Activated CD4-positive, alpha-beta memory T cell treated with anti-CD3 and anti-CD28 coated beads for 36 hours (primary cell): ENCODE measurements at places on chromosomes 4 and X. TPM values are rescaled to one million over a fixed set of nuclear protein-coding genes. Genes with fewer than 3 reads are reported as not detected.

The SLC4A4 gene
- total RNA-seq: 0.43 TPM

The ADAM29 gene
- total RNA-seq: not detected

The PNMA3 gene
- total RNA-seq: 1.4 TPM

The NAA15 gene
- total RNA-seq: 91.2 TPM

The GLRA2 gene
- not detected for total RNA-seq

The TLR3 gene
- 0.10 TPM for total RNA-seq

The CTAG2 gene
- not detected for total RNA-seq

The DCK gene
- 37.2 TPM for total RNA-seq

The PRDX4 gene
- total RNA-seq: 59.8 TPM

The TCEAL2 gene
- 0.40 TPM for total RNA-seq

The ASB12 gene
- not detected for total RNA-seq

The PPBP gene
- total RNA-seq: not detected

The NLGN4X gene
- total RNA-seq: not detected

The IL13RA1 gene
- total RNA-seq: 1.5 TPM

GRCh38 chr4:137510557-137511265 lies 21.6 kb downstream of the PCDH18 start:
- no peak for DNase-seq

DNA sequence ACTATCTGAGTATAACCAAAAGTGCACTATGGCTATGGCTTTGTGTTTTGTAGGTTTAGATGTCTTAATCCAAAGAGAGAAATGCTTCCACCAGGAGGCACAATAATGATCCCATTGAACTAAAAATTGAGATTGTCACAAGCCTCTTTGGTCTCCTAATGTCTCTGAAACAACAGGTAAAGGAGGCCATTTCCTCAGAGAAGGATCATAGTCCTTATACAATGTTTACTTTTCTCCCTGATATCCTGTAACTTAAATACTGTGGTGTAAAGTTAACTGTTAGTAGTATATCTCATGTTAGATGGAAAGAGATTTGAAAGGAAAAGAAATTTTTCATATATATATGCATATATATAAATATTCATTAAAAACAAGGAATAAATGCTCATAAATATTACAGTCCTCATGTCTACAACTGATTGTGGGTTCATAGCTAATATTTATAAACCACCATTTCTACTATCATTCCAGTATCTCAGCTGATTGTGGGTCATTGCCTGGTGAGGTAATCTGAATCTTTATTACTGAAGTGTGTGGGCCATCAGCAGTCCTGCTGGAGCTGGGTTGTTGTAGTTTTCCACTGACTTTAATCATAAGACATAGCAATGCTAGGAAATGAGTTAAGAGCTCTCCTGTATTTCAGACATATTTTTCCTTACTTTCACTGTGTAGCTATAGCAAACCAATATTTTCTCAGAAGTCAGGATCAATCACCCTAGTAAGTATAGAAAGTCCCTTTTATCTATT lies 1230.4 kb downstream of the PCDH18 start:
- no peak for DNase-seq

DNA sequence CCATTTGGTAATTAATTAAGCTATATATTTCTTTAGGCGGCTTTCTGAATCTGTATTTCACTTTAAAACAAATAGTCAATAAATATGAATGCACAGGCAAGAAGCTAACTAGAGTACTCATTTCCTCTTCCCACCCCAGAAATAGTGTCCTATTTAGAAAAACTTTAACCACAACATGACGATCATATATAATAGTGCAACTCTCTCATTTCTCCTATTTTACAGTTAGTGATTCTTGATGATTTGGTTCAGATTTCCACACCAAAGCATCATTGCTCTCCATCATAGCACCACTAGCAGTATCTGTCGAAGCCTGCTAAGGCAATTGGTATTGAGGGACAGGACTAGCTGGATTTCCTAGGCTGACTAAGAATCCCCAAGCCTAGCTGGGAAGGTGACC lies 184.0 kb upstream of the GALNTL6 start:
- DNase-seq: no peak

GRCh38 chrX:117957128-117957527 lies 159.5 kb downstream of the KLHL13 start:
- DNase-seq: no peak

- no peak for DNase-seq
Observed at GRCh38 chr4:23614284-23614892, 275.5 kb downstream of the PPARGC1A start.

DNA sequence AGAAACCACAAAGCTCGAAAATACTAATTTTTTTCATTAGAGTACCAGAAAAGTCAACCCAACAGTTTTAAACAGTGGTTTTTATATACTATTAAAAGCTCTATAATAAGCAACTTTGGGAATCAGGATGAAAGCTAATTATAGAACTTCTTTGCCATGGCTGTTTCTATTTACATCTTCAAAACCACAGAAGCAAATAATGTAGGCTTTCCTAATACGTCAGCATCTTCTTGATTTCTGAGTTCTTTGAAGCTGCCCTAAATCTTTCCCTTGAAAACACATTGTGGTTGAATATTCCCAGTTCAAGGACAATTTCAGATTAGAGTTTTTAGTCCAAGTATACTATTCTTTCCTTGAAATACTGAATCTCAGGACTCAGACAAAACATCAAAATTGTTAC lies 460.2 kb upstream of the FAT1 start:
- no peak for DNase-seq

- peak; percentile 12 for DNase-seq
Observed at GRCh38 chr4:94390804-94391410, 48.3 kb upstream of the HPGDS start.

- no peak for DNase-seq
Observed at GRCh38 chr4:76806346-76806745, 91.6 kb downstream of the SOWAHB start.

GRCh38 chrX:101080326-101081124 lies 1.8 kb downstream of the TMEM35A start:
- DNase-seq: no peak

DNA sequence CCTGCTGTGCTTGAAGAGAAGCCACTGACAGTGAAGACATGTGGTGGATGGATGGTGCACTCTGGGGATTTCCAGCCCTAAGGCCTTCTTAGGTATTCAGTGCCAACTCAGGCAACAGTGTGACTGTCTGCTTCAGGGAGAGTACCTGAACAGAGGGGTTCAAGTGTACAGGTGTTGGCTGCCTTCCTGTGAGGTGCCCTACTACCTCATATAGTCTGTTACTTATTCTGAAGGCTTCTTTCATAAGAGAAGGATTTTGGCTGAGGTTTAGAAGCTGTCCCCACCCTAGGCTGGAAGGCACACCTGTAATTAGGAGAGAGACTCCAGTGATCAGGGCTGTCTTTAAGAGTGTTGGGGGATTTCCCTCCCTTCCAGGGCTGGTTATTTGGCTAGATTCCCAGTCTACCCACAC lies 1.8 kb downstream of the FTHL17 start:
- DNase-seq: peak; percentile 41

DNA sequence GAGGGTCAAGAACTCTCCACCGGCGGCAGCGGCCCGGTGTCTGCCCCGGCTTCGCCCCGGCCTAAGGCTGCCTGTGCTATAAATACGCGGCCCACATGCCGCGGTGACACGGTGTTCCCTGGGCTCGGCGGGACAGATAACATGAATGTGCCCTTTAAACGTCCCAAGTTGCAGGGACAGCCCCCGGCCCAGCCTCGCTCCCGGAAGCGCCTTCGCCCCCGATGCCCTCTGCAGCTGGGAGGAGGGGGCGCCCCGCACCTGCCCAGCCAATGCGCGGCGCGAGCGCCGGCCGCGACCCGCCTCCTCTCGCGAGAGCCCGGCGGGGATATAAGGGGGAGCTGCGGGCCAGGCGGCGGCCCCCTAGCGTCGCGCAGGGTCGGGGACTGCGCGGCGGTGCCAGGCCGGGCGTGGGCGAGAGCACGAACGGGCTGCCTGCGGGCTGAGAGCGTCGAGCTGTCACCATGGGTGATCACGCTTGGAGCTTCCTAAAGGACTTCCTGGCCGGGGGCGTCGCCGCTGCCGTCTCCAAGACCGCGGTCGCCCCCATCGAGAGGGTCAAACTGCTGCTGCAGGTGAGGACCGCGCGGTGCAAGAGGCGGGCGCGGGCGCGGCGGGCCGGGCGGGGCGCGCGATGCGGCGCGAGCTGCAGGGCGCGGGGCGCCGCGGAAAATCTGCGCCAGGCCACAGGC lies at the start of gene SLC25A4:
Gene SLC25A4 (plus strand): TSS at position 355 of the 689 bp plus-strand sequence. CDS start 107 bp downstream, at position 462.
- peak; percentile 90 for DNase-seq

DNA sequence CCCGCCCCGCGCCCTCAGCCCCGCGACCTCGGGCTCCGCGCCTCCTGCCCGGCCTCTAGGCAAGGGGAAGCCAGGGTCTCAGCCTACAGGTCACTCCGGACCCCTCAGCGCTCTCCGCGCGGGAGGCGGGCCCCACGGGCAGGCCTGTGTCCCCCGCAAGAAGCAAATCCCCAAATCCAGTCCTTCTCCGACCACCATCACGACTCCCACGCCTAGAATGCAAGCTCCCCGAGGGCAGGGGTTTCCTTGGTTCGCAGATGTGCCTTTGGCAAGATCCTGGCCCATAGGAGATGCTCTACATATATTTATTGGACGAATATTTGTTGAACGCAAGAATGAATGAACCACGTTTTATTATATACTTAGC lies 260 bp upstream of the CCDC149 start:
- DNase-seq: no peak

DNA sequence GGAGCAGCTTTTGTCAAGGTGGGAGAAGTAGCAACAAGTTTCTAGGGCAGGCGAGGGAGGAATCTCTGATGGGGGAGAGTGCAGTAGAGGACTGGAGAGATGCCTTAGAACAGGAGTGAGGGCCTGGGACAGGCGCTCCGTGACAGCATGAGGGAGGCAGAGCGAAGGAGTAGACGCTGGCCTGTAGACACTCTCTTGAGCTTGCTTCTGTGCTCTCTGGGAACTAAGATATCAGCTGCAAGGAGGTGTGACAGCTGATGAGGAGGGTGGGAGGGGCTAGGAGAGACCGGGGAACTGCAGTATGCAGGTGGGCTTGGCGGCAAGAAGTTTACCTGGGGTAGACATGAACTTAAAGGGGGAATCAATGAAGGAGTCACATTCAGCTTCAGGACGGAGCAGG lies 35.7 kb downstream of the MECP2 start:
- DNase-seq: no peak

GRCh38 chr4:180203349-180203748 lies 2039.9 kb upstream of the TENM3 start:
- no peak for DNase-seq

- peak; percentile 73 for DNase-seq
Observed at GRCh38 chr4:8201321-8201781, 2.3 kb downstream of the SH3TC1 start.

DNA sequence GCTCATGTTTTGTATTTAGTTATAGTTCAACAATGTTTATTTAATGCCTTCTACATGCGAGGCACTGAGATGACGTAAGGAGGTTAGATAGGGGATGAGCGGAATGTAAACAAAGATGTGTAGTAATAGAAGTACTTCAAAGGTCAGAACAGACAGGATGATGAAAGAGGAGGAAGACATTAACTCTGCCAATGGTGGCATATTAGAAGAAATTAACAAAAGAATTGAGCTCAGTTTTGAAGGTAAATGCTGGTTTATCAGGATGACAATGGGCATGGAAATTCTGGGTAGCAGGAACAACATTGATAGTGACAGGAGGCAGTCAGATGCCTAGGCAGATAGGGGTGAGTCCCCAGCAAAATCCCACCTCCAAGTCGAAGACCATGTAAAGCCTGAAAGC lies 62.3 kb upstream of the PGRMC2 start:
- DNase-seq: no peak

GRCh38 chrX:25442499-25442898 lies 426.7 kb upstream of the ARX start:
- DNase-seq: no peak

DNA sequence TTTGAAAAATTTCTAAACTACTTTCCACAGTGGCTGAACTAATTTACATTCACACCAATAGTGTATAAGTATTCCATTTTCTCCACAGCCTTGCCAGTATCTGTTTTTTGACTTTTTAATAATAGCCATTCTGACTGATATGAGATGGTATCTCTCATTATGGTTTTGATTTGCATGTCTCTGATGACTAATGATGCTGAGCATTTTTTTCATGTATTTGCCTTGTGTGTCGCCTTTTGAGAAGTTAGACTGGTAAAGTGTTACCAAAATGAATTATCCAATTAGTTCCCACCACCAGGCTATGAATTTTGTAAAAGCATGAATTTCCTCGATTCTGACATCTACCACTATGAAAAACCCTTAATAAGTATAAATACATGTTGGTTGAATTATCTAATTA lies 242.2 kb upstream of the GK2 start:
- DNase-seq: no peak

DNA sequence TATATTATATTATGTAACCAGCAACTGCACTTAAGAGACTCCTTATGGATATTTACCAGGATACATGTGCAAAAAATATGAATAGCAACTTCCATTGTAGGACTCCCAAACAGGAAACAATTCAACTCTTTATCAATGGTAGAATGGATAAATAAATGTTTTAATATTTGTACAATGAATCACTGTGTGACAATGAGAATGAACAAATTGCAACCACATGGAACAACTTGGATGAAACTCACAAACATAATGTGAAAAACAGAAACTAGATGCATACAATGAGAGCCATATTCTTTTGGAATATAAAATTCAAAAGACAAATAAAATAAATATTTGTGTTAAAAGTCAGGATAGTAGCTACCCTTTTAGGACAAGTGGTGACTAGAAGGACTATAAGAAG lies 1015.7 kb downstream of the TECRL start:
- no peak for DNase-seq

GRCh38 chr4:81786063-81786763 lies 314.5 kb upstream of the RASGEF1B start:
- DNase-seq: no peak

- no peak for DNase-seq
Observed at GRCh38 chr4:128658214-128658631, 151.3 kb upstream of the JADE1 start.

DNA sequence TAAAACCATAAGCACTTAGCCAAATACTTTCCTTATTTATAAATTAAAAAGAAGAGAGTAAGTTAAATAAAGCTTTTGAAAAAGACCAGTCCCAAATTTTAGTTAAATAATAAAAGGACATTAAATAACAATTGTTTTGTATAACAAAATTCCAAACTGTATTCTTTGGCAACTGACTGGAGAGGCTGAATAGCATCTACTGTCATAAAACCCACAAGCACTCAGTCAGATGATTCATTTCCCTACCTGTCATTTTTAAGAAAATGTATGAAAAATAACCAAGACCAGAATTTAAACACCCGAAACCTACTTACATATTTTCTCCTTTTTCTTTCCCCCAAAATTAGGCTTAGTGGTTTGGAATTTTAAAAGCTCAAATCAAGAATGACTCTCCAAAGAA lies 32.5 kb upstream of the SMIM10L2A start:
- DNase-seq: no peak

- DNase-seq: no peak
Observed at GRCh38 chr4:178240891-178241290, 798.7 kb upstream of the AGA start.

- DNase-seq: no peak
Observed at GRCh38 chr4:122764071-122764820, 31.7 kb downstream of the BBS12 start.
